Stimulated activated CD8-positive, alpha-beta memory T cell treated with anti-CD3 and anti-CD28 coated beads, Interleukin-2, amount 100 ng/mL, for 1 hour (primary cell): ENCODE measurements at places on chromosomes 12 and 14.

DNA sequence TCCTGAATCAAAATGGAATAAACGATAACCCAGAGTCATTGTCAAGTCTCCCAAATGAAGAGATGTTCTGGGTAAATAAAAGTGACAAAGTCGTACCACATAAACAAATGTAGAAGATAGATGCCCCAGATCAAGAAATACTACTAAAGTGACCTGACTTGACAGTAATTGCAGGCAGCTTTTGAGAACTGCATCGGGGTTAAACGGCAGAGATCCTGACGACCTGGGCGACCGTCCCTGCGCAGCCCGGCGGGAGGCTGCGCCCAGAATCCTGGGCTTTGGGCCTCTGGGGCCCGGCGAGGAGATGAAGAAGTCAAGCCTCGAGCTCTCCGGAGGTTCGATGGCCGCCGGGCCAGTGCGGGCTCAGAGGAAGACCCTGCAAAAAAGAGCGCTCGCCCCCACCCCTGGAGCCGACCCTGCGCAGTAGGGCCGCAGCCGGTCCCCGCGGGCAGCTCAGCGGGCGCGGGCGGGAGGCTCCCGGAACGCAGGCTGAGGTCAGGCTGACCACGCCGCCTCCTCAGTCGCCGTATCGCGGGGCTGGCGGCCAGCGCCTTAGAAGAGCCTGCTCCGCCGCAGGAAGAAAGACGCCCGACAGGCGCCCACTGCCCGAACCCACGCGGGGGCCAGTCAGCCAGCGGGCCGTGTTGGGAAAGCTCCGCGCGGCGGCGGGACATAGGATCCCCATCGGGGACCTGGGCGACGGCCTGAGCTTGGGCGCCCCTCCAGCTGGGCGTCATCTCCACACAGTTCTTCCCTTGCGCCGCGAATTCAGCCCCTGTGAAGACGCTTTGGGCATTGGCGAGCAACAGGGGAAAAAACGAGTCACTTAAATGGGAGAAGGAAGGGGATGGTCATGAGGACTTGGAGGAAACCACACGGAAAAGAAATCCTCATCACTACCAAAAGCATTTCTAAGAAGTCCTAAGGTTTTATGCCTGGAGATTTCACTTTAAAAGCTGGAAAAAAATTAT lies 16.0 kb downstream of the NKX2-1 start:
- no peak for DNase-seq

DNA sequence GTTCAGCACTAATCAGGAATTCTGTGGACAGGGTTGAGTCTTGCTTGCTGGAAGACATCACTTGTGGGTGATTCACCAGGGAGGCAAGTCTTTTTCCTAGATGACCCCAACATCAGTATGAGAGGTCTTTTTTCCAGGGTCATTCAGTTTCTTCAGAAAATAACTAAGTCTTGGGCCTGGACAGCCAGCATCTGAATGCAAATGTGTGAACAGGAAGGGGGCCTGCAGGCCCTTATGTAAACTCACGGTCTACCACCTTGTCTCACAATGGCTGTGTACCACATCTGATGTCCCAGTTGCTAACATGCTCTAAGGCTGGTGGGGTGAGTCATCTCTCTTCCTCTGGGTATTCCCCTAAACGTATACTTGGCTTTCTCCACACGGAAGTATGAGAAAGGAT lies 79.2 kb downstream of the HECTD4 start:
- peak; percentile 4 for DNase-seq

DNA sequence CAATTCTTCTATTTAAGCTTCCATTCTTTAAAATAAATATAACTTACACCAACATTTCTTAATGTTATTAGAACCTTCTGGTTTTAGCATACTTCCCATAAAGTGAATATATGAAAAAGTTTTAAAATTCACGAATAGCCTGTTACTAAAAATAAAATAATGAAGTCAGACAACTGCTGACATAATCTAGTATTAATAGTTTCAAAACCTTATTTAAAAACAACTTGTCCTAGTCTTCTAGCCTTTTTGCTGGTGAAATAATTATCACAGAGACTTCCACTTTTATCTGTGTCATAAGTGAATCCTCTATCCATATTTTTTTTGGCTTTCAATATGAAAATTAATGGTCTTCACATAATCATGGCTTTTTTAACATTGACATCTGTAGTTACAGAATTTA lies 93.8 kb upstream of the MON2 start:
- no peak for DNase-seq

DNA sequence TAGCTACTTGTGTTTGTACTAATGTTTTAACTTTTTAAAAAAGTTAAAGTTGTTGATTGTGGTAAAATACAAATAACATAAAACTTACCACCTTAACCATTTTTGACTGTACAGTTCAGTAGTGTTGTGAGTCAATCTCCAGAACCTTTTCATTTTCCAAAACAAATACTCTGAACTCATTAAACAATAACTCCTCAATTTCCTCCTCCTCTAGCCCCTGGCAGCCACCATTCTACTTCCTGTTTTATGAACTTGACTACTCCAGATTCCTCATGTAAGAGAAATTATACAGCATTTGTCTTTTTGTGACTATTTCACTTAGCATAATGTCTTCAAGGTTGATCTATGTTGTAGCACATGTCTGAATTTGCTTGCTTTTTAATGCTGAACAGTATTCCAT lies 299.1 kb upstream of the AMIGO2 start:
- no peak for DNase-seq

DNA sequence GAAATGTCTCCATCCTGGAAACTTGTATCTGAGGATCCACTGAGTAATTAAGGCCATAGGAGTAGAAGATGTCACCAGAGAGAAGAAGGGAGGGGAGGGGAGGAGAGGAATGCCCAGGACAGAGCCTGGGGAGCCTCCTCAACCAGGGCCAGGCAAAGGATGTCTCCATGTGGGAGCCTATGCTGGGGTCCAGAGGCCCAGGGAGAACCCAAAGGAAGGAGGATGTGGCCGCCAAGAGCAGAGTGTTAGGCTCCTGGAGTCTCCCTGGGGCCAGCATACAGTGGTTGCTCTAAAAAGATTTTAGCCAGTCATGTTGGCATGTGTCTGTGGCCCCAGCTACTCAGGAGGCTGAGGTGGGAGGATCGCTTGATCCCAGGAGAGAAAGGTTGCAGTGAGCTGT lies 92.6 kb downstream of the DICER1 start:
- DNase-seq: no peak

- no peak for DNase-seq
Observed at GRCh38 chr14:92687681-92688433, 60.6 kb downstream of the LGMN start.

DNA sequence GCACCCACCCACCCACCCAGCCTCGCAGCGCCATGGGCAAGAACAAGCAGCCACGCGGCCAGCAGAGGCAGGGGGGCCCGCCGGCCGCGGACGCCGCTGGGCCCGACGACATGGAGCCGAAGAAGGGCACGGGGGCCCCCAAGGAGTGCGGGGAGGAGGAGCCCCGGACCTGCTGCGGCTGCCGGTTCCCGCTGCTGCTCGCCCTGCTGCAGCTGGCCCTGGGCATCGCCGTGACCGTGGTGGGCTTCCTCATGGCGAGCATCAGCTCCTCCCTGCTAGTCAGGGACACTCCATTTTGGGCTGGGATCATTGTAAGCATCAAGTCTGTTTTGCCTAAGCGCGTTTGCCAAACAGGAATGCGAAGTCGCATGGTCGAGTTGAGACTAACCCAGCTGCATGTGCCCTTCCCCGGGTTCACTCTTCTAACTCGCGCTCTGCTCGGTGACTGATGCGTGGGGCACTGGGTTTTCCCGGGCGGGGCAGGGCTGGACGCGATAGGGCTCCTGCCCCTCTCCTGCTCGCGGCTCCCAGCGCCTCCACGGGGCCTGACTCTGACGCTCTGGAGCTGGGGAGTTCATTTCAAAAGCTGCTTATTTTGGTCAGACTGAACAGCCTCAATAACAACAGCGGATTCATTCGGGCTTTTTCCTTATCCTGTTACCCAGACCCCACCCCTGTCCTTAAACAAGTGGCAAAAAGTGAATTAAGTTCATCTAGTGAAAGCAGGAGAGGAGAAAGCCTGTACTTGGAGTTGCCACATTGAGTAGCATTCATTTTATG lies 458 bp downstream of the SSPN start:
- DNase-seq: no peak

- DNase-seq: no peak
Observed at GRCh38 chr12:104761611-104762010, 196.5 kb downstream of the SLC41A2 start.

- no peak for DNase-seq
Observed at GRCh38 chr12:56411781-56412639, 37.2 kb downstream of the TIMELESS start.

DNA sequence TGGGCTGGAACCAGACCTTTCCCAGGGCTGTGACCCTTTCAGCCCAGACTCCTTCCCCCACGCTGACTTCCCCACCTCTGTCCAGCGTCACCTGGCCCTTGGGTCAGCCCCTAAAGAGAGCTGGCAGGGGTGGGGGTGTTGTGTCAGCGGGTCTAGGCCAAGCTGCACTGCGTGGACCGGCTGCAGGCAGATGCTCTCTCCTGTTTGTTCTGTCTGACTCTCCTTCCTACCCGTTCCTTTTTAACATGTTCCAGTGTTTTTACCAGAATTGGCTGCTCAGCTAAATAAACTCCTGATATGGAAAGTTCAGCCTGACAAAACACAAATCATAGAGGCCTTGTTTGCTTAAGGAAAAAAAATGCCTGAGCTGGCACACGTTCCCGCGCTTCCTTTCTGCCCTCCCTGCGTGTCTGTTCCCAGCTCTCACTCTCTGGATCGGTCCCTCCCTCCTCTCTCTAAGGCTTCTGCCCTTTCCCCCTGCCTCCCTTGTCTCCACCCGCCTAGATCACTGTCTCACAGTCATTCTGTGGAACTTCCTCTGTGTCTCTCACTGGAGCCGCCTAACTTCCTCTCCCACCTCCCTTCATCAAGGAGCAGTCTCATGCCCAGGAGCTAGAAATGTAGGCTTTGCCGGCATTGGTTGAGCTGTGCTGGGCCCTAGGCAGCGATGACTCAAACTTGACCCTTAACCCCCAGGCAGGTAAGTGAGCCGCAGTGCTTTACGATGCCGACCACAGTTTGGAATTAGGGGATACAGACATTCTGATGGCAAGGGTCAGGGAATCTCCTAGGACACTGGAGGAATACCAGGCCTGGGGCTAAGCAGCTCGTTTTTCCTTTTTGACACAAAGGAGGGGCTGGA lies 15.5 kb upstream of the MLXIP start:
- no peak for DNase-seq

GRCh38 chr12:31288381-31288780 lies 37.6 kb downstream of the SINHCAF start:
- no peak for DNase-seq

GRCh38 chr14:28365510-28365909 lies 401.1 kb upstream of the FOXG1 start:
- DNase-seq: no peak

- no peak for DNase-seq
Observed at GRCh38 chr12:2934371-2934770, 24.8 kb upstream of the TEAD4 start.

GRCh38 chr14:51870606-51871005 lies 10.2 kb downstream of the GNG2 start:
- DNase-seq: no peak

GRCh38 chr12:70120970-70121369 lies 122.3 kb upstream of the CNOT2 start:
- DNase-seq: no peak

DNA sequence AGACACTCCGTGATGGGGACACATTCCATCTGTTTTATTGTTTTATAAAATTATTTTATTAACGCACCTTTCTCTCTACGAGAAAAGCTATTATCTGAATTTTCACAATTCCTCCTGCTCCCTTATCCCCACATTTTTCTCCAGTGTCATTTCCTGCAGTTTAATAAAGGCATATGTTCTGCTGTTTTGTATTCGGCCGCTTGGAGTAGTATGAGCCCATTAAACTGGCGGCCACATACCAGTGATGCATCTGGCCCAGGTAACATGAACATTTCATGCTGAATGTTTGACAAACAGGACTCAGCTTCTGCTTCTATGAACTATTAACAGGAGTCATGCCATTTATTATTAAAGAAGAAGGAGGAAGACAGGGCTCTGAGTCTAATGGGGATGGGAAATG lies 511.0 kb downstream of the TMEM121 start:
- no peak for DNase-seq

DNA sequence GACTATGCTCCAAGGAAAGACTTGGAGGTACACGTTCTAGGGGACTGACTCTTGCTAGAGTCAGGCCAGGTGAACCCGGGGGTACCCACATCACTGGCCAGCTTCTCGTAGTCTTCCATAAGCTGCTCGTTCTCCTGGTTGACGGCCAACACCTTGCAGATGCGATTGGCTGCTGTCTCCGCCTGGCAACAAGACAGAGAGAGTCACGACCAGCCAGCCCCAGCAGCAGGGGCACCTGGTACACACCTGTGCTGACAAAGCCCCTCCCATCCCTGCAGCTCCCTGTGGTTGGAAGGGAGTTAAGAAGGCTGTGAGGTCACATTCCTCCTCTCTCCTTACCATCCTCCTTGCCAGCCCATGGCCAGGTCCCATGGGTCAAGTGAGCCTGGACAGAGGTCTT lies 85.5 kb downstream of the ACTN1 start:
- no peak for DNase-seq

DNA sequence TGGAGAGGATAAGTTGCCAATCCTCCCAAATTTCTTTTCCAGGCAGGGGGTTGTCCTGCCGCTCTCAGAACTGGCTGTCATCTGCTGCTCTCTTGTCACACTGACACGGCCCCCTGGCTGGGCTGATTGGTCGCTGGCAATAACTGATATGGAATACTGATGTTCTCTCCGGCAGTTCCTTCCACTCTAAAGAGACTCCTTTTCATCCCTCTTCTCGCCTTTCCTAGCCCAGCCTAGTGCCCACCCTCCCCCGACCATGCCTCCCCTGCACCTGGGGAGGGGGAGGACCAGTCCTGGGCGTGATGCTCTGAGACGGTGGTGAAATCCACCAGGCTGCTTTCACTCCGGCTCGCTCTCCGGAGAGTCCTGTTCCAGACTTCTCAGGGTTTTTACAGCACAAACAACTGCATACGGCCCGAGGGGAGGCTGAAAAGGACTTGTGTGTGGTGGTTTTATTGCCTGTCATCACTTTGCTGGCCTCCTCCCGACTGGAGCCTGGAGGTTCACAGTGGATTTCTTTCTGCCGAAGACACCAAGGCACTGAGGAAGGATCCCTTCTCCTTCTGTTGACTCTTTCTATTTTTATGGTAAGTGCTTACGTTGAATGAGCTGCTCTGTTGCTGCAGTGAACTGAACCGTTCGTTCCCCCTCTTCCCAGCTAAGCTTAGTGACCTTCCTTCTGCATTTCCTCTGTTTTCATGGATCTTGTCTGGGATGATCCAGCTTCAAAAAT lies at the start of gene ANO4:
ANO4 (plus strand) TSS at position 336 of the 733 bp plus-strand sequence. CDS start 107,010 bp downstream, outside the sequence.
- DNase-seq: no peak

- no peak for DNase-seq
Observed at GRCh38 chr12:89817501-89818226, 109.0 kb upstream of the ATP2B1 start.

DNA sequence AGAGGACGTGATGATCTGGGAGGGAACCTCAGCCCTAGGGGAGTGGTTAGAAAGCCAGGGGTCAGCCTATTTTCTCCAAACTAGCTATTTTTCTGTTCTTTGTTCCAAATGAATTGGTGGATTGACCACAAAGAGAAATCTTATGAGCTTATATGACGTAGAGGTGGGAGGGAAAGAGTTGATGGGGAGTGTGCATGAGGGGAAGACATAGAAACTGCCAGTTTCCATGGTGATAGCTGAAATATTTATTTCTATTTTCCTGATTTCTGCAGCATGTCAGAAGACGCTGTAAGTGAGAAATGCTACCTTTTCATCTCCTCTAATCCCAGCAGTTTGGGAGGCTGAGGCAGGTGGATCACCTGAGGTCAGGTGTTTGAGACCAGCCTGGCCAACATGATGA lies 51.4 kb upstream of the CISTR start:
- DNase-seq: no peak

- DNase-seq: no peak
Observed at GRCh38 chr14:104496095-104496494, 83.5 kb upstream of the C14orf180 start.
